ENCODE measurements at places on chromosomes 3 and 15.

DNA sequence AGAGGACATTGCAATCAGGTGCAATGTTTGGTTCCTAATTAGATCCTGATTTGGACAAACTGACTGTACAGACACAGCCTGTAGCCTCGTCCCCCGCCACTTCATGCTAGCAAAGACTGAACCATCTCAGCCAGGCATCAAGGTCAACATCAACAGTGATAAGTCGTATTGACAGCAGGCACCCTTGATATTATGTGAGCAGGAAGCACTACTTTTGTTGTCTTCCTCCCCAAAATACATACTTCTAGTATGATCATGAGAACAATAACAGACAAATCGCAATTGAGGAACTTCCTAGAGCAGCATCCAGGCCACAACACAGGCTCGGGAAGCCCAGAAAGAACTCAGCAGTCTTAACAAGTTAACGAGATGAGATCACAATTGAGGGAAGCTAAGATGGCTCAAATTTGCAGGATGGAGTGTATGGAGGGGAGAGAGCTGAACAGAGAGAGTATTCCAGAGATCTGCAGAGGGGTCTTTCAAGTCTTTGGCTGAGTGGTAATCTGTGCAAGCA is 20.4 kb downstream of the TGM5 start:
- no peak for DNase-seq

DNA sequence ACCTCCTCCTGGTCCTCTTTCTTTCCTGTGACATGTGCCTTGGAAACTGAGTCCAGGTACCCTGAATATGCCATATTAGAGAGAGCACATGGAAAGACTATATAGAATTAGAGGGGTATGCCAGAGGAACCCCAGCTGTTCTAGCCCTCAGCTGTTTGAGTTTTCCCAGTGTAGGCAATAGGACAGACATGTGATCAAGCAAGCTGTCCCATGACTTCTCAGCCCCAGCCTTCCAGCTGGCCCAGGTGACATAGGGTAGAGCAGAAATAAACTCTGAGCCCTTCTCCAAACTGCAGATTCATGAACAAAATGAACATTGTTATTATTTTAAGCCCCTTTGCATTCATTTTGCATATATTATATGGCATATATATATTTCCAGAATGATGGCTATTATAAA is 118.7 kb downstream of the PPM1L start:
- no peak for DNase-seq

DNA sequence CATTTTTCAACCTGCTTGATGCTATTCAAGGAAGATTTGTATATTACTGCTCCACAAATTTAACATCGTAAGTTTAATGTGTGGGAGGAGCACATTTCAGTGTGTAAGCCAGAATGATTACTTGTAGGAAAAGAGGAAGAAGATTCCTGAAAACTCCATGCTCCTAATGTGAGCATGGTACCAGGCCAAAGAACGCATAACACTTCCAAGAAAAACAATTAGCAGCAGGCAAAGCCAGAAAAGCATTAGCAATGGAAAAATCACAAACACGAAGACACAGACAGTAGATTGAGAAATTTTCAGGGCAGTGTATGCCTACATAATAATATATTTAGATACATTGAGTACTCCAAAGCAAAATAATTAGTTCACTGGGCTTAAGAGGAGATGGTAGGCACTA is 96.6 kb upstream of the CBLB start:
- no peak for DNase-seq

GRCh38 chr15:27353856-27354255 is 382.9 kb downstream of the GABRG3 start:
- no peak for DNase-seq

DNA sequence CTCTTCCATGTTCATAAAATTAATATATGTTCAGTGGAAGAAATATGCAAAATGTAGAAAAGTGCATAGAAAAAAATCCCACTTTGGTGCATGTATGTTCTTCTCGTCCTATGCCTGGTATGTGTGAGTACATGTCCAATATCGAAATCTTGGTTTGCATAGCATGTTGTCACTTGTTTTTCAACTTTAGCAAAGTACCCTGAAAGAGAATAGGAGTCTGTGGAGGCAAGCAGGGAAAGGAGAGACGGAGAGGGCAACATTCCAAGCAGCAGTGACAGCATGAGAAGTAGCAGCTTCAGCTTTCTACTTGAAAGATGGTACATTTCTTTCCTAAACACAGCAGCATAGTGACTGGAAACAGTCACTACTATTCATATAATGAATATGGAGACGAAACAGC is 56.8 kb upstream of the CACNA2D3 start:
- DNase-seq = no peak

GRCh38 chr15:69841113-69841828 is 256.4 kb downstream of the TLE3 start:
- DNase-seq = no peak

GRCh38 chr15:97234851-97235610 is 725.5 kb upstream of the ARRDC4 start:
- no peak for DNase-seq

GRCh38 chr3:123285479-123285878 is 83.7 kb downstream of the SEC22A start:
- DNase-seq = no peak

- no peak for DNase-seq
Observed at GRCh38 chr15:44501768-44502366, 35.1 kb upstream of the EIF3J start.

DNA sequence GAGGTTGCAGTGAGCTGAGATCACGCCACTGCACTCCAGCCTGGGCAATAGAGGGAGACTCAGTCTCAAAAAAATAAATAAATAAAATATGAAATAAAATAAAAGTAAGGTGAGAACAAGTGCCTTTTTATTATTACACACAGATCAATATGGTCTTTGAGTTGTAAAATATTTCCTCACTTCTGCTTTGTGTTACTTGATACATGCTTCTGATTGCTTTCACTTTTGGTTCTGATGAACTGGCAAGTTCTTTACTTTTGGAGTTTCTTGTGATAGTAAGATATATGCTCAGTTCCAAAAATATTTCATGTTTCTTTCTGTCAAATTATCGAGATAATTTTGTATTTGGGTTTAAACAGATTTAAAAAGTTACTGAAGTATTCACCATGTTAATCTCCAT is 16.6 kb upstream of the GYG1 start:
- no peak for DNase-seq

- no peak for DNase-seq
Observed at GRCh38 chr3:79651536-79652065, 116.2 kb downstream of the ROBO1 start.

DNA sequence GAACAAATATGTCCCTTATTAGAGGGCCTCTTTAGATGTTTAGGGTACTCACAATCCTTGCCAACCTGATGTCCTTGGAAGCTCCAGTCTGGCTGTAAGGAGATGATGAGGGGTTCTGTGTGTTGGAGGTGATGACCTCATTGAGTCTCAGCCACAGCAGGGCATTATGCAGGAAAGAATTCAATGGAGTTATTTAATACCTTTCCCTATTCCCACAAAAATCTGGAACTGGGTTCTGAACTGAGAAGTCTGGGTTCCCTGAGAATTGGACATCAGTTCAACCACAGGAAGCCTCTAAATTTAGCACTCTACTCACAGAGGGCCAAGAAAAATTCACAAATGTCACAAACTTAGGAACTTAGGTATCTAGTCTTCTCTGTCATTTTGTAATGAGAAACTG is 36.9 kb downstream of the SLC35A5 start:
- DNase-seq = no peak

GRCh38 chr15:86611417-86612040 is 531.9 kb downstream of the AGBL1 start:
- DNase-seq = no peak

GRCh38 chr3:14674841-14675240 is at the start of gene C3orf20:
Gene C3orf20, plus strand, starts transcription at chr3:14675141. Its CDS starts 7,573 bp downstream, at chr3:14682714.
- no peak for DNase-seq

DNA sequence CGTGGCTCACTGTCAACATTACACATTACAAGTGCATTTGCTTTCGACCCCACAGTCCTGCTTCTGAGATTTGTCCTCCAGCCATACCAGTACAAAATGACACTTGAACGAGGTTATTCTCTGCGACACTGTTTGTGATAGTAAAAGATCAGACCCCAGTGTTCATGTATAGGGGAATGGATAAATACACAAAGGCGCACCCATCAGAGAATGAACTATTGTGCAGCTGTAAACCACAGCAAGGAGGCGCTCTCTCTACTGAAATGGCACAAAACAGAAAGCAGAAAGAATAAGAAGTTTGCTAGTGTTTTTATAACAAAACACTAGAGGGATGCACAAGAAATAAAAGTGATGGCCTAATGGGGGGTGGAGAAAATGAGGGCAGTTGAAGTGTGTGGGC is 4.9 kb upstream of the CHSY1 start:
- no peak for DNase-seq

- DNase-seq = no peak
Observed at GRCh38 chr15:41396111-41396510, 6.2 kb downstream of the NDUFAF1 start.

- DNase-seq = no peak
Observed at GRCh38 chr3:126518779-126519177, 1.2 kb upstream of the UROC1 start.

GRCh38 chr3:20073683-20074082 is 33.4 kb downstream of the KAT2B start:
- DNase-seq = no peak

DNA sequence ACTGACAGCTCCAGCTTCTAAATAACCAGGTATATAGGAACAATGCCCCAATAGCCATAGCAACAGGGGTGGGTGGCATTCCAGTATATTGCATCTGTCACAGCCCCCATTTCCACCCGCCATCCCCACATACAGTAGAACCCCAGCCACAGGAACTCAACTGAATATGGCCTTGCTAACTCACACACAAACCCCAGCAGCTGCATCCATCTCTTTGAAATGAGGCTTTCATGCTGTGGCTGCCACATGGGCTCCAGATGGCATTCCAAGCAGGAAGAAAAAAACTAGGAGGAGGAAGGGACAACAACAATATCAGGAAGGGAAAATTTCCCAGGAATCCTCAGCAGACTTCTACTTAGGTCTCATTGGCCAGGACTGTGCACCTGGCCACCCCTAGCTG is 54.6 kb downstream of the CCR3 start:
- no peak for DNase-seq

DNA sequence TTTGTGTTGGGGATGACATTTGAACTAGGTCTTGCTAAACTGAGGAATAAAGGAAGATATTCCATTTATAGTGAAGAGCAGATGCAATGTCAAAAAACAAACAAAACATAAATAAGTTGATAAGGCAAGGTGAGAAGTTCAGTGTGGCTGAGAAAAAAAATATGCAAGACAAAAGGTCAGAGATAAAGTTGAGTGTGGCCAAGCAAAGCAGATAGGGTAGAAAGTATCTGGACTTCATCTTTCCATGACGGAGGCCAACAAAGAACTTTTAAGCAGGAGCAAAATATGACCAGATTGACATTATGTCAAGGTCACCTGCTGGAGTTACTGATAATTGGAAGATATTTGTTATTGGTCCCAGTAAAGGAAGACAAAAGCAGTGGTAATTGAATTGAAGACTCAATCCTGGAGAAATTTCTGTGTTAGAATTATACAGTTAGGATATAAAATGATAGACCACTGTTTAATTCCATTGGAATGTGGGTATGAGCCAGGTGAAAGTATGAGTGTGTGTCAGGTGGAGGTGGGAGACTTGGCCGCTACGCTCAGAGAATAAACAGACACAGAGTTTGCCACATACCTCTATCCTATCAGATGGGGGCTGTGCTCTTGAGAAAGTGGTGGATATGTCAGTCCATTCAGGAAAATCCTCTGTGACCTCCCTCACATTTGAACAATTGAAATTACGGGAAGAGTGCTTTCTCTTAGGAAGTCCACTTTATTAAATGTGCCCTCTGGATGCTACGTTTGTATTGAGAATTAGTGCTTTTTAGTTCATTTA is 28.1 kb downstream of the ADIPOQ start:
- no peak for DNase-seq

DNA sequence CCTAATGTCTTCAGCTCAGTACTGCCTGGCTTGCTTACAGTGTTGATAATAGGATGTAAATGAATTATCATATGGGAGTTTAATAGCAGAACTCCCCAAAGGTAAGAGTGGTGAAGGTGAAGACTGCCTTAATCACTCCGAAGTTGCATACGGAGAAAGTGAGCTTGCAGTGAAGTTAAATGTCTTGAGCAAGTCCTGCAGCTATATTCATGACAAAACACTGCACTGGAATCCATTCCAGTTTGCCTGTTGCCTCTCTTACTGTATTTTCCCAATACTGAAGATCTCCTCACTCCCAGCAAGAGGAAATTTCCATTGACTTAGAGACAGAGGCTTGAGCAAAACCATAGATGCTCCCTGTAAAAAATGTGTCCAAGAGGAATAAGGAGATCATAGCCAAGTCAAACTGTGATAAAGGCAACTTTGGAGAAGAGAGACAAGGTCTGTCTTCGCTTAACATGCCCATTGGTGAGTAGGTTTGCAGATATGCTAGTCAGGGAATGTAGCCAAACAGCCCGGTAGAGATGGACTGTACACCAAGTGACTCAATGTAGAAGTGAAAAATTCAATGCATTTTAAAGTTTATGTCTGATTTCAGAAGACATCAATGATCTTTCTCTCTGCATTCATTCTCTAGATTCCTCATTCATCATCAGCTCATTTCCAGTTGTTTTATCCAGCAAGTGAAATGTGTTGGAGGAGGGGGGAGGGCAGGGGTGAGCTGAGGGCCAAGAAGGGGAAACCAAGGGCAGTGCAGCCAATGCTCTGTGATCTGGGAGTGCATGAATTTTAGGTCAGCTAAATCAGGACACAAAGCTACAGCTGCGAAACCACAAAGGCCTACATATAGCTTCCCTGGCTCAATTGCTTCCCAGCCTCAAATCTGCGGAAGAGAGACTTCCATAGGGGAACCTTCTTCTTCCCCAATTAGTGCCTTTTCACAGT is 667.1 kb upstream of the NR2F2 start:
- DNase-seq = no peak

DNA sequence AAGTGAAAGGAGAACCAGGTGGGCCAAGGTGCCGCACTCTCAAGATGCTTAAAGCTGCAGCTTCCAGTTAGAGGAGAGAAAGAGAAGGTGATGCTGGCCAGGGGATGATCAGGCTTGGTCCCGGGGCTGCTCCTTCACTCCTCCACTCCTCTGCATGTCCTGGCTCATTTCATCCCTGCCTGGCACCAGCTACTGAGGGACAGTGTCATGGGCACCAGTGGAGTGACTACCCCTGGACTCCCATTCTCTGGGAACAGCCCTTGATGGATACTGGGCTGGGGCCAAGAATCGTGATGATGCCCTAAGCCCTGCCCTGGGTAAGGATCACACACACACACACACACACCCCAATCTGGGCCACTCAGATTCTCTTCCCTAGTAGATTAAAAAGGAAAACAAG is 243.7 kb downstream of the UACA start:
- DNase-seq = no peak
